ENCODE measurements at places on chromosomes 1 and 21. TPM values are rescaled to one million over a fixed set of nuclear protein-coding genes. Genes with fewer than 3 reads are reported as not detected.

DNA sequence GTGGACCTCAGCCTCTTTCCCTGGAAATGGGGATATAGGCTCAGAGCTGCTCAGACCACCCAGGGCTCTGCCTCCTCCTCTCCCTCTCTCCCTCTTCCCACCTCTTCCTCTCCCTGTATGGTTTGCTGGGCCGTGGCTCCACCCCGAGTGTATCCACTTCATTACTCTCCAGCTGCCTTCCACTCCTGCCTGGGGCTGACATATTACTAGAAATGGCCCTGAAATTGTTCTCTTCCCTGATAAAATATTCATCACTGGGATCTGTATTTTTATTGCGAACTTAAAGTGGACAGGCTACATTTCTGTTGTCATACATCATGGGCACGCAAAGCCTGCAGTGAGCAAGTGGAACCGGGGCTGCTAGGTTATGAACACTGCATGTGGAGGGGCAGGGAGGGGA, 225.0 kb downstream of the HHAT start:
- no peak for DNase-seq

GRCh38 chr1:3105167-3105863, 36.3 kb downstream of the PRDM16 start:
- no peak for DNase-seq

The GBP6 gene
- 0.23 TPM for total RNA-seq

DNA sequence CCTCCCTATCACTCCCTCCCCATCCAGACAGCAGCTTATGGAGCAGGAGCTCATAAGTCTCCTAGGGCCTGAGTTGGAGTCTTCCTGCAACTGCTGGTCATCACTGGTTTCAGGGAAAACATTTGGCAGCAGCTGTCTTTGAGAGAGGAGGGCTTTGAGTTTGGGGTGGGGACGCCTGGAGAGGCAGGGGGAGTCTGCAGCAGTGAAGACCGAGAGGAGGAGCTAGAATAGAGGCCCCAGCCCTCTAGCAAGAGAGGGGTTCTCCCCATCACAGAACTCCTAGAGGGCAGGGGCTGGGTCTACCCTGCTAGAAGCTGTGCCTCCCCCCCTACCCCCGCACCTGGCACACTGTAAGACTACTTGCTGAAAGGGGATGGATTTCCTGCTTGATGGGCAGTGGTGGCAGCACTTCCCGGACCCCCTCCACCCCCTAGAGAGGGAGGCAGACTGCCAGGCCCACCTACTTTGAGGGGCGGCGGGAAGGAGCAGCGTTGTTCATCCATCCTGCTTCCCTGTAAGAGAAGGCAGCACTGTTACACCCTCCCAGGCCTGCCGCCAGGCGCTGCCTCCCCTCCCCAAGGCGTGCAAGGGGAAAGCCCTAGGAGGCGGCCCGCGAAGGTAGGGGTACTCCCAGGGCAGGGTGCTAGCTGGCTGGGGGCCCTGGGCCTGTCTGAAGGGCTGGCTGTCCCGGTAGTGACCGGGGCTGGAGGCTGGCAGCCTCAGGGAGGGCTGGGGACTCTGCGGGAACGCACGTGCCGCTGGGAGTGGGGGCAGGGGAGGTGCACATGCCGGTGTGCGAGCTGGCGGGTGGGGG, 50.4 kb downstream of the RAP1GAP start:
- no peak for DNase-seq

DNA sequence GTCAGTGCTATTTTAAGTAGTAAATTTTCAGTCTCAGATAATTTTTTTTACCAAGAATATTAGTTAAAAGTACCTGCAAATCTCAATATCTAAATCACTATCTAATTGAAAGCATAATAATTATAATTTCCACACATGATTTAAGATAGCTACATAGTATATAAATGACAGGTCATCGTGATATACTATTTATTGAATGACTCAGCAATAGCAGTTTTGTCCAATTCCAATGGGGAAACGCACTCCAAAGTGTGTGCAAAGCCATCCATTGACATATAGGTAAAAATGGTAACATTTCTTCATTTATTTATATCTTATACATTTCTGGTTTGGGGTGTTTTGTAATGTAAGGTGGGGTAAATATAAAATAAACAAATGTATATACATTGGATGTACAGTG, 19.5 kb downstream of the ADGRL4 start:
- no peak for DNase-seq

GRCh38 chr1:191970116-191970515, 188.1 kb upstream of the RGS18 start:
- DNase-seq, result no peak

- no peak for DNase-seq
Measured at GRCh38 chr1:56880774-56881173, 26.2 kb downstream of the C8A start.

All from CD4-positive, alpha-beta memory T cell (primary cell).